ENCODE measurements at places on chromosomes 4 and X.

GRCh38 chr4:174629265-174629664, 107.0 kb upstream of the HPGD start:
- no peak for DNase-seq

DNA sequence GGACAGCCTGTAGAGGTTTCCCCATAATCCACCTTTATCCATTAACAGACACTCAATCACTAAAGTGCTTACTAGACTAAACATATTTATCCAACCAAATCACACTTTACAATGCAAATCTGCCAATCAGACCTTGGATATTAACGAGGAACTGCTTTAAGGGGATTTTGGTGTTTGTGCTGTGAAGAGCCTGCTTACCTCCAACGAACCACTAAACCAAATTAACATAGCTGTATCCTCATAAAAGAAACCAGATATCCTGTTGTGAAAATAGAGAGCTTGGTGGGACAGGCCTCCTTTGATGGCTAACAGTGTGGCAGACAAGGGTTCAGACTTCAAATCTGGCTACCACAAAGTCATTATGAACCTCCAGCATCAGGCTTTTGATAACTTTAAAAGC, 252.6 kb upstream of the HAND2 start:
- no peak for DNase-seq

- no peak for DNase-seq
Measured at GRCh38 chrX:110421500-110422455, 63.1 kb downstream of the RTL9 start.

DNA sequence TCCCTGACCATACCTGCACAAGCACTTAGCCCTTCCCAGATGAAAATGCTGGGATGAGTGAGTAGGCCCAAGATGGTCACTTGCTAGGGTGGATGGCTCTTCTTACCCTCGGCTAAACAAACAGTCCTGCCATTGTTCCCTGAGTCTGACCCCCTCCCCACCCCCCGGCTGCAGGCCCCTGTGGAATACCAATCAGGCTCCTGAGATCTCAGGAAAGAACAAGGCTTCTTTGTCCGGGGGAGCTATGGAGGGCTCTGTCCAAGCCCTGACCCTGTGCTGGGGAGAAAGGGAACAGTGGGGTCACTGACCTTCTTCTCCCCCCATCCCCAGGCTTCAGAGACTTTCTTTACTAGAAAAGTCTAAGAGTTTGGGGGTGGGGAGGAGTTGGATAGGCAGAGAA, 6.0 kb downstream of the PLP1 start:
- no peak for DNase-seq

- DNase-seq = peak; percentile 67
Measured at GRCh38 chr4:182212211-182212761, 30.9 kb upstream of the TENM3 start.

All from EH (cell line).